ENCODE measurements at places on chromosomes 1 and 21. TPM values are rescaled to one million over a fixed set of nuclear protein-coding genes. Genes with fewer than 3 reads are reported as not detected.

DNA sequence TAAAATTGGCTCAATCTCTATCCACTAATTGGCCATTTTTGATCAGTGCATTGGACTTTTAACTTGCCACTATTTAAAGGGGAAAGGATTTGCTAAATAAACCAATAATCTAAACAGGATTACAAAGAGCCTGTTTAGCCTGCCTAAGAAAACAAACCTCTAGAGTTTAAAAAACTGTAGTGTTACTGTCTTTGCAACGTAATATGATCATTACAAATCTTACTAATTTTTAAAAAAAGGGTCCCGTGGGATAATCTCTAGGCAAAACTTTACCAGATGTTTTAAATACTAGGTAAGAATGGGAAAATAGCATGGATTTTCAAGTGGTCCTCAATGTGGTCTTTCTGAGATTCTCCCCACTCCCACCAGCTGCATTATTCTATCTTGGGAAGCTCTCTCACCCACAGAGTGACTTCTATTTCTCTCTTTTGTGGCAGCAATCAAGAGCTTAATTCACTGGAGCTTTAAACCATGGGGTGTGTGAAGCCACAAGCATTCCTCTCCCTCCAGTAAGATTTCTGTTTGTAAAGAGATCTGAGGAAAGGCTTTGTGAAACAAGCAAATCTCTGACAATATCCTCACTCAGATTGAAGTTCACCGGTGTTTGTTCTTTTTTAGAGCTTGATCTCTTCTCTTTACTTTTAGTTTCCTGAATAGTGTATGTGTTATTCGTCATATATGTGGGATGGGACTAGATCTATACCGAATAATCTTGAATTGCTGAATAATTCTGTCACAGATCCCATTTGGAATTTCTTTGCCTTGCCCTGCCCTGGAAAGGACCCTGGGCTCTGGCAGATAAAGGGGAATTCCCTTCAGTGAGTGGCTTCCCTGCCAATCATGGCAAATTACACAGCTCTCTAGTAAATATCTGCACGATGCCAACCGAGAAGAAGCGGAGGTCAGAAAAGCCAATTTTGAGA is 132.2 kb downstream of the TLR5 start:
- no peak overlapping the region for H3K4me3 ChIP-seq
- H3K36me3 ChIP-seq = no peaks in the 10 kb centered on the region
- DNase-seq = no peak
- H3K4me1 ChIP-seq = peaks cover 5% of the 10 kb centered on the region
- H3K27me3 ChIP-seq = no peaks in the 10 kb centered on the region

- H3K27ac ChIP-seq = no peak overlapping the region
- H3K4me3 ChIP-seq = no peak overlapping the region
- DNase-seq = no peak
- peaks cover 3% of the 10 kb centered on the region for H3K36me3 ChIP-seq
These were observed 1.0 kb upstream of the CRTC2 start for GRCh38 chr1:153959454-153959853.

GRCh38 chr1:221718381-221719277 is 23.3 kb downstream of the DUSP10 start:
- peaks cover 6% of the 10 kb centered on the region for H3K36me3 ChIP-seq
- no peak overlapping the region for H3K4me3 ChIP-seq
- H3K4me1 ChIP-seq = no peaks in the 10 kb centered on the region
- DNase-seq = no peak
- H3K27me3 ChIP-seq = no peaks in the 10 kb centered on the region
- H3K27ac ChIP-seq = no peak overlapping the region

DNA sequence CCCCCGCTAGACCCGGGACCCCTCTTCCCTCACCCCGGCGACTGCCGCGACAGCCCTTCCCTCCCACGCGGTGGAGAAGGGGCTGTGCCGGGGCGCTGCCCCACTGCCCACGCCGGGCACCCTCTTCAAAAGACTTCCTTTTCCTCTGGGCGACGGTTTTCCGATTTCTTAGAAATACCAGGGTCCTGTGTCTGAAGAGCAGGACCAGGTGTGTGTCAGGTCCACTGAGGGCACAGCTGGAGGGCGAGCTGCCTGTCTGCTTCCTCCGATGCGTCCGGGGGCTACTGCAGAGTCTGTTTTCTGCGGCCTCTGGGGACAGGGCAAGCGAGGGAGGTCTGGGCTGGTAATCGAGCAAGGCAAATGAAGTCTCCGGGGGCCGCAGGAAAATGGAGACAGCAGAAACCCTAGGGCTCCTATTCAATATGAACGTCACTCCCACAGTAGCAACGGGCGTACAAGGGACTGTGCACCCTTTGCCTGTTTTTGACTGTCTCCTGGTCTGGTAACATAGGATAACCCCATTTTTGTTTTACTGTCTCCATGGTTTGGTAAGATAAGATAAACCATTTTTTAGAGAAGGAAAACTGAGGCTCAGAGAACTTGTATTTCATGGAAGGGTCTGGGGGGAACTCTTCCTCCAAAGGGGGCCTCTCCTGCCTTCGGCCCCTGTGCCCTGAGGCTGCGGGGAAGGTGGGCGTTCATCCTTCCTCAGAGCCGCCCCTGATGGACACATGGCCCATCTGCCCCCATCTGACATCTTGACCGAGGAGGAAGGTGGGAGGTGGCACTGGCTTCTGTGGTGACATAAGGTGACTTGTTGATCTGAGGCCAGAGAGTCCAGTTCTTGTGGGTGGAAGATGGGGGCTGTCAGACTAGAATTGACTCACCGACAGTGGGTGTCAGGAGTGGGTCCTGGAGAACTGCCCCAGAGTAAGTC is 970 bp downstream of the TNFRSF1B start:
- H3K27ac ChIP-seq = no peak overlapping the region
- DNase-seq = no peak
- H3K4me1 ChIP-seq = no peaks in the 10 kb centered on the region
- H3K4me3 ChIP-seq = no peak overlapping the region
- peaks cover 32% of the 10 kb centered on the region for H3K27me3 ChIP-seq
- H3K36me3 ChIP-seq = no peaks in the 10 kb centered on the region

- H3K36me3 ChIP-seq = no peaks in the 10 kb centered on the region
- H3K4me1 ChIP-seq = peaks cover 3% of the 10 kb centered on the region
- no peak overlapping the region for H3K4me3 ChIP-seq
- H3K27me3 ChIP-seq = no peaks in the 10 kb centered on the region
- DNase-seq = no peak
- H3K27ac ChIP-seq = no peak overlapping the region
These were observed 20.2 kb upstream of the ROR1 start for GRCh38 chr1:63753591-63753990.

- H3K4me1 ChIP-seq = no peaks in the 10 kb centered on the region
- DNase-seq = no peak
- no peak overlapping the region for H3K4me3 ChIP-seq
- peaks cover 14% of the 10 kb centered on the region for H3K36me3 ChIP-seq
- no peak overlapping the region for H3K27ac ChIP-seq
These were observed 82.6 kb downstream of the IARS2 start for GRCh38 chr1:220176540-220176939.

DNA sequence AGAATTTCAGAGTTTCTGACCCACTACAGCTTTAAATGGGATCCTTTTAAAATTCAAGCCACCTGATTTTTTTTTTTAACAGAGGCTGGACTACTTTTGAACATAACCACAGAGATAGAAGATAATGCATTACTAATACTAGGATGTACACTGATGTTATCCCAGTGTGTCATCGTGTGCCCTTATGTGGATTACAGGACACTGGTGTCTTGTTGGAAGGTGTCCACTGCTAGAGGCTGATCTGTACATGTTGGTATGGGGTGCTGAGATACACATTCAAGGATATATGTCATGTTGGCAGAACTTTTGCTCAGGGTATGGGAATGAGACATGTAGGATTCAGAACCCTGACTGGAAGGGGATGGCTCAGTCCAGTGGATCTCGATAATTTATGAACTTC is 56.3 kb downstream of the INAVA start:
- no peak overlapping the region for H3K27ac ChIP-seq
- no peaks in the 10 kb centered on the region for H3K36me3 ChIP-seq

- H3K4me1 ChIP-seq = peaks cover 29% of the 10 kb centered on the region
- H3K36me3 ChIP-seq = peaks cover 16% of the 10 kb centered on the region
- H3K4me3 ChIP-seq = peak overlapping the region; percentile 93
- peak overlapping the region; percentile 4 for H3K27ac ChIP-seq
These were observed 1.8 kb downstream of the WDR77 start for GRCh38 chr1:111446967-111447892.

DNA sequence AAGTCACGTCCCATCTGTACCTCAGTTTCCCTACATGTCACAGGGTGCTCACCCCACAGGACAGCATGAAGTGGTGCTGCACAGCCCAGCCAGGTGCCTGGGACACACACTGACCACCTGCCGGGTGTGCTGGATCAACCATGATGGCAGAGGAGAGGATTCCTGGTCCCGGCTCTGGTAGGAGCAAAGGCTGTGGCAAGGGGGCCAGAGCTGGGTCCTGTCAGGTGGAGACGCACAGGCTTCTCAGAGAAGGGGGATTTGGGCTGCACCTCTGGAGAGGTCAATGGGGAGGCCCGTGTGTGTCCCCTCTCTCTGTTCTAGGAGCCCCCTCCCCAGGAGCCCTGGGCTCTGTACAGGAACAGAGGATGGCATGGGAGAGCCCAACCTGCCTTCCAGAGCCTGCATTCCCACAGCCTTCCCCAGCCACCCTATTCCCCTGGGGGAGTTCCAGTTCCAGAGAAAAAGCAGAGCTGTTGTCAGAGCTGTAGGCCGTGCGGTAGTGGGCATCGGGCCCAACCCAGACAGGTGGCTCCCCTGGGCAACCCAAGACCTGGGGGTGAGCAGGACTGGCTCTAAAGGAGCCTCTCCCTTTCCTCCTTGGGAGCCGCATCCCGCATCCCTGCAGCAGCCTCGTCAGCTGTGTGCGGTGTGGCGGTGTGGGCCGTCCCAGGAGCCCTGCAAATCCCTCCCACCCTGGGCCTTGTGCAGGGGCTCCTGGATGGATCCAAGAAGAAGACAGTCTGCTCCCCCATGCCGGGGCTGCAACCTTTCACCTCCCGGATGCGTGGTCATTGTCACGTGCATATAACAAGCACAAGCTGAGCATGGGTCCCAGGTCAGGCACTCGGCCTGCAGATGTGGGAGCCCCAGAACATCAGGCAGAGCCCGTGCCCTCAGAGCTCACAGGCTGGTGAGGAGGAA is 2.9 kb upstream of the TFF3 start:
- DNase-seq = no peak
- no peaks in the 10 kb centered on the region for H3K4me1 ChIP-seq
- peaks cover 12% of the 10 kb centered on the region for H3K27me3 ChIP-seq
- H3K4me3 ChIP-seq = no peak overlapping the region

- no peaks in the 10 kb centered on the region for H3K27me3 ChIP-seq
- H3K4me3 ChIP-seq = no peak overlapping the region
- H3K4me1 ChIP-seq = peaks cover 12% of the 10 kb centered on the region
- no peaks in the 10 kb centered on the region for H3K36me3 ChIP-seq
These were observed 309.1 kb downstream of the MATN1 start for GRCh38 chr1:30414086-30414850.

DNA sequence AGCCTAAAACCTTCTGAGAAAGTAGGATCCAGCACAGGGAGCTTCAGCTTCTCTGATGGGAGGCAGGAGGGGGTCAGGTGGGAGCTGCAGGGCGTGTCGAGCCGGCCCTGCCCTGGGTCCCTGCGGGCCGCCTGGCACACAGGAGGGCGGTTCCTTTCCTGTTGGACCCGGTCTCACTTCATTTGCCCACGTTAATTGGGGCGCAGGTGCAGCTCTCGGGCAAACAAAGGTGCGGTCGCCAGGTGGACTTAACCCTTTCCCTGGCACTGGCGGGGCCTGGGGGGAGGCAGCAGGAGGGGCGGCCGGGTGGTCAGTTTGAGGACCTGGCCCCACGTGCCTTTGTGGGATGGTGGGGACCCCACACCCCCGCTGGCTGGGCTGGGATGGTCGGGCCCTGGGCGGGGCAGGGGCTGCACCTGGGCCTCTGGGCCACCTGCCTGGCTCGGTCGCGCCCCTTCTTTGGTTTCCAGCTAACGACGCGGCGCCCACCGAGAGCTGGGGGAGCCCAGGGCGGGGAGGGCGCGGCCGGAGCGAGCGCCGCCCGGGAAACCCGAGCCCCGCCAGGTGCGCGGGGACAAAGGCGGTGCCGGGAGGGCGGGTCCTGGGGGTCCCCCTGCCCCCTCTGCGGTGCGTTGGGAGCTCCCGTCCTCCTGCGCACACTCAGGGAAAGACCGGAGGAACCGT is 20.8 kb upstream of the C1orf159 start:
- DNase-seq = no peak
- H3K36me3 ChIP-seq = no peaks in the 10 kb centered on the region
- peaks cover 28% of the 10 kb centered on the region for H3K27me3 ChIP-seq
- no peak overlapping the region for H3K4me3 ChIP-seq
- no peak overlapping the region for H3K27ac ChIP-seq

GRCh38 chr1:85407746-85408377 is 57.1 kb downstream of the DDAH1 start:
- no peak overlapping the region for H3K27ac ChIP-seq
- no peaks in the 10 kb centered on the region for H3K36me3 ChIP-seq
- no peak overlapping the region for H3K4me3 ChIP-seq
- no peak for DNase-seq

DNA sequence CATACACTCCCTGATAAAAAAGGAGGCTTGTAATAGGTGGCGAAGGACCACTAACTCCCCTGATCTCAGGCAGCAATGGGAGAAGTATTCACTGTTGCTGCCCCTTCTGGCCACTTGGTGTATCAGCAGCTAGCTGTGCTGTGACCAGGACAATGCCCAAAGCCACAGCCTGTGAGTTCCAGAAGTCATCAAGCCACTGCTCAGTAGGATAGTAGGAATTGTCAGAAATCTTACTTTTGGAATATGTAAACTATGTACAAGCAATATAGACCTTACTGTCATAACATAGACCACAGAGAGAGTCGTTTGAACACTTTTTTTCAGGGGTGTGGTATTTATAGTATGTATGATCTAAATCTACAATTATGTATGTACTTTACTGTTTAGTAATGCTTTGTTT is 248.3 kb upstream of the CAMK1G start:
- no peaks in the 10 kb centered on the region for H3K4me1 ChIP-seq
- DNase-seq = no peak
- no peaks in the 10 kb centered on the region for H3K36me3 ChIP-seq
- H3K27ac ChIP-seq = no peak overlapping the region

DNA sequence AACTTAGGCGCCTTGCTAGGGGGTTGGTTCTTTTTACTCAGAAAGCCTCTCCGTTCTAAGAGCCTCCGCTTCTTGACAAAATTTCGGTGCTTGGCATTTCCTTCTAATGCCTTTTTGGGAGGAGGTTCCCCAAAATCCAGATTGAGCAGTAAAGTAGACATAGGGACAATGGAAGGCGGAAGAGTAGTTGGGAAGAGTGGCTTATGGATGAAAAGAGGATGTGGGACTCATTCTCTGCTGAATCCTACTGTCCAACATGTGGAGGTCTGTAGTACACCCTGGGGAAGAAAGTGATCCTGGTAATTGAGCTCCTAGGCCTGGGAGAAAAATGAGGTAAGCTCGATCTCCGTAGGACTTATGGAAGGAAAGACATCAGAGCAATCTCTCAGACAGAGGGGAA is 777 bp upstream of the METTL25B start:
- no peaks in the 10 kb centered on the region for H3K27me3 ChIP-seq
- no peak for DNase-seq
- peak overlapping the region; percentile 89 for H3K27ac ChIP-seq
- H3K4me3 ChIP-seq = peak overlapping the region; percentile 90
- H3K4me1 ChIP-seq = peaks cover 50% of the 10 kb centered on the region
- peaks cover 23% of the 10 kb centered on the region for H3K36me3 ChIP-seq

GRCh38 chr1:89363196-89363595 is 663 bp upstream of the GBP6 start:
- peaks cover 17% of the 10 kb centered on the region for H3K4me1 ChIP-seq
- no peaks in the 10 kb centered on the region for H3K27me3 ChIP-seq
- peak overlapping the region; percentile 59 for H3K4me3 ChIP-seq
- DNase-seq = no peak
- no peaks in the 10 kb centered on the region for H3K36me3 ChIP-seq

TTC22 gene
- polyA plus RNA-seq = 5.1 TPM

CASQ1 gene
- polyA plus RNA-seq = not detected

TM2D1 gene
- polyA plus RNA-seq = 51.1 TPM

DTL gene
- polyA plus RNA-seq = 17.4 TPM

CCDC30 gene
- 0.12 TPM for polyA plus RNA-seq

AIM2 gene
- polyA plus RNA-seq = 0.17 TPM

PTCH2 gene
- polyA plus RNA-seq = 0.19 TPM
